ENCODE measurements at places on chromosomes 1 and 21. TPM values are rescaled to one million over a fixed set of nuclear protein-coding genes. Genes with fewer than 3 reads are reported as not detected.

DNA sequence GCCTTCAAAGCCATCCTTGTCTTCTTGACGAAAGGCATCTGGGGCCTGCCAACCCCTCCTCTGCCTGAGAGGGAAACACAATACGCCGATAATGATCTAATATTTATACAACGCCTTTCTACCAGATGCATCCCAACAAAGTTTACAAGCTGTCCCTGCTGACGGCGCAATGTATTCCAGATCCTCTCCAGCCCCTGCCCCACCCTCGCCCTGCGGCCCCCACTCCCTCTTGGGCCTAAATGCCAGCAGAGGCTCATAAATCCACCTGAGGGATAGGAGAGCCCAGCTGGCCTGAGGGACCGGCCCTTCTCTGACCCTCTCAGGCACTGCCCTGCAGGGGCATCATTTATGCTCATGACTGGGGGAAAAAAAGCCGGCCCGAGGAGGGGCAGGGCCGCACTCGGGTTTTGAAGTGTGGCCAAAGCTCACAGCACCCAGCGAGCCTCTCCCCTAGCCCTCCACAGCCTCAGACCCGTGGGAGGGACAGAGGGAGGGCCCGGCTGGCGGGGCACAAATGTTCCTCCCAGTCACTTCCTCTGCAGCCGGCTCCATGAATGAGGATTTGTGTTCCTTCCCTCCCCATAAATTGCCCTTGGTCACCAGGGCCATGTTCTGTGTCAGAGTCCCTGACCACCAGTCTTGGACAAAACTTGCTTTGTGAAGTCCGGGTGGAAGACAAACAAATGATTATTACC, 140.3 kb downstream of the FOXD2 start:
- H3K36me3 ChIP-seq = no peaks in the 10 kb centered on the region
- peak overlapping the region; percentile 69 for H3K27ac ChIP-seq
- DNase-seq = no peak
- no peaks in the 10 kb centered on the region for H3K4me1 ChIP-seq
- H3K4me3 ChIP-seq = no peak overlapping the region
- no peaks in the 10 kb centered on the region for H3K27me3 ChIP-seq

DNA sequence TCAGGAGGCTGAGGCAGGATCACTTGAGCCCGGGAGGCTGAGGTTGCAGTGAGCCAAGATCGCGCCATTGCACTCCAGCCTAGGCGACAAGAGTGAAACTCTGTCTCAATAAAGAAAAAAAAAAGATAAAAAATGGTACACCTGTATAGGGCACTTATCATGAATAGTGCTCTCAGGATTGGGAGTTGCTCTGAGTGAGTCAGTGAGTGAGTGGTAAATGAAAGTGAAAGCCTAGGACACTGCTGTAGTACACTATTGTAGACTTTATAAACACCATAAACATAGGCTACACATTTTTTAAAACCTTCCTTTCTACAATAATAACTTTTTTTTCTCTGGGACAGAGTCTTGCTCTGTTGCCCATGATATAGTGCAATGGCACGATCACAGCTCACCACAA, 16.8 kb downstream of the PHTF1 start:
- no peak overlapping the region for H3K27ac ChIP-seq
- no peak for DNase-seq
- no peak overlapping the region for H3K4me3 ChIP-seq
- H3K4me1 ChIP-seq = no peaks in the 10 kb centered on the region
- H3K36me3 ChIP-seq = peaks cover 23% of the 10 kb centered on the region

GRCh38 chr1:103112546-103112945, 4.2 kb upstream of the COL11A1 start:
- no peaks in the 10 kb centered on the region for H3K4me1 ChIP-seq
- H3K27me3 ChIP-seq = no peaks in the 10 kb centered on the region
- no peaks in the 10 kb centered on the region for H3K36me3 ChIP-seq
- no peak overlapping the region for H3K4me3 ChIP-seq
- DNase-seq = no peak

DNA sequence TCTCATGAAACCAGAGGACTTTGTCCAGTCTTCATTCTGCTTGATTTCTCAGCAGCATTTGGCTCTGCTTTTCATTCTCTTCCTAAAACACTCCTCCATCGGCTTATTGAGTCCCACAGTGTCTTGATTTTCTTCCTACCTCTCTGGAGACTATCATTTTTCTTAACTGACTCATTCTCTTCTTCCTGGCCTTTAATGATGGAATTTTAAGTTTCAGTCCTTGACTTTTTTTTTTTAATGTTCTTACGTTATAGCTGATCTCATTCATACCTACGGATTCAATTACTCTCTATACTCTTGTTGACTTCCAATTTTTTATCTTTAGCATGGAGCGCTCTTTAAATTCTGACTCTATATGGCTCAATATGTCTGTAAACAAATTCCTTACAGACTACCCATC, 111.1 kb downstream of the NEK7 start:
- peaks cover 25% of the 10 kb centered on the region for H3K4me1 ChIP-seq
- no peaks in the 10 kb centered on the region for H3K27me3 ChIP-seq
- H3K36me3 ChIP-seq = no peaks in the 10 kb centered on the region
- DNase-seq = no peak

GRCh38 chr1:82269431-82269830, 468.7 kb downstream of the ADGRL2 start:
- no peak for DNase-seq
- H3K27ac ChIP-seq = no peak overlapping the region
- no peaks in the 10 kb centered on the region for H3K36me3 ChIP-seq
- H3K27me3 ChIP-seq = no peaks in the 10 kb centered on the region

Gene INPP5B
- total RNA-seq = 42.5 TPM

Gene C1orf74
- total RNA-seq = 1.6 TPM

Gene FALEC
- not detected for total RNA-seq

Gene PROX1
- 11.7 TPM for total RNA-seq

Data from lower lobe of right lung (tissue), 2 donors.